Brain (organoid and tissue), 16 donors: ENCODE measurements at places on chromosomes 13 and 19. TPM values are rescaled to one million over a fixed set of nuclear protein-coding genes. Genes with fewer than 3 reads are reported as not detected.
A peak's percentile ranks its signal among the peaks of the same experiment; 100 is the strongest.

GRCh38 chr13:93867481-93867880, 612.0 kb downstream of the DCT start:
- DNase-seq, result no peak

DNA sequence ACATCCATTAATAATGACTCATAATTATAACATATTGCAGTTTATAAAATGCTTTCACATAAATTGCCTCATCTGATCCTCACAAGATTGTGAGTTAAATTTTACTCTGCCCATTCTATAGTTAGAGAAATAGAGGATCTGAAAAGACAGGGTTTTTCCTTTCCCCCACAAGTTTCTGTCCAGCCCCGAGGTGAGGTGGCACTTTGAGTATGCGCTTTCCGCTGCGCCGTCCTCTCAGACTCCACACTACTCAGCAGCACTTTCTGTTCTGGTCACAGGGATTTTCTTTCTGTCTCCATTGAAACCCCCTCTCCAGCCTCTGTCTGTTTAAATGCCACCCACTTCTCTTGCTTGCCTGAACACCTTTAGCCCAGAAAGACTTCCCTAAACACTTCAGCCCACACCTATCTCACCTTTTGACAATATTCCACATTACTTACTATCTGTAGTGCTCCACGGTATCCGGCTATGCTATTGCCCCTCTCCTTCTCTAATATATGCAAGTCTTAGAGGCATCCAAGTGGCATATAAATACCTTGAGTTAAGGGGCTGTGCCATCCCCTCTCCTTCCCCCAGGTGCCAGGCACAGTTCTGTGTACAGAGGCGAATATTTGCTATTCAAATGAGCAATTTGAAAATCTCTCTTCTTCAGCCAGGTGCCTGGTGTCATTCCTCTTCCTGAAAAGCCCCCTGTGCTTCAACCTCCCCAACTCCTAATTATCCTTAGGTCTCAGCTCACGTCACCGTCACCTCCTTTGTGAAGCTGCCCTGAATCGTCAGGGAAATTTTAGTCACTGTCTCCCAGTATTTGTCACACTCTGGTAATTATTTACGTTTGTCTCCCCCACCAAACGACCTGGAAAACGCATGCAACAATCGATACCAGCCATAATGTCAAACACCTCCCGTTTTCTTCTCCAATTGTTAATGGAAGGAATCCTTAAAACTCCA, 268.7 kb downstream of the NHLRC3 start:
- DNase-seq, result no peak

GRCh38 chr19:31312677-31313244, 36.5 kb downstream of the TSHZ3 start:
- no peak for DNase-seq

DIAPH3 gene
- 2.8 TPM for polyA plus RNA-seq

GRCh38 chr19:41144403-41144802, 30.2 kb downstream of the CYP2F1 start:
- DNase-seq, result peak; percentile 69

DNA sequence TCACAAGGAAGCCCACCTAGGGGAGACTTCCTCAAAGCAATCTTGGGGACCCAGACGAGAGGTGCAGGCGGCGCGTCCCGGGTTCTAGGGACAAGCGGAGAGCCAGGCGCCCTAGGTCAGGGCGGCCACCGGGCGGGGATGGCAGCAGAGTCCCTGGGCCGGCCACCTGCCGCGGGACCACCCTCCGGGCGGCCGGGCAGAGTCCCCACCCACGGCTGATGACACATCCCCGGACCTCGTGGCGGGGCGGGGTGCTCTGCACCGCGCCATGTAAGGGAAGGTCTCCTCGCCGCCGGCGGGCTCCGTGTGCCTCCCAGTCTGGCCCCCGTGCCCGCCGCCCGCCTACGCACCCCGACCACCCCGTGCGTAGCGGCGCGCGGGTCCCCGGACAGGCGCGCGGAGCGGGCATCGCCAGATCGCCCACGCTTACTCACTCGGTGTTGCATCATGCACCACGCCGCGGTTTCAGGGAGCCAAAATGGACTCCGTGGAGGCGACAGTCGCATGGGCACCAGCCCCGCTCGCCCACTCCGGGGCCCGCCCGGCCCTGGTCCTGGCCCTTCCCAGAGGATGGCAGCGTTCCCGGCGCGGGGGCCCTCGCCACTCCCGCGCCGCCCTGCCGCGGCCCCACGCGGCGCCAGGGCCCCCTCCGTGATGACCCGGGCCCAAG, 643 bp downstream of the SLC7A1 start:
- peak; percentile 72 for DNase-seq
